ENCODE measurements at places on chromosomes 6 and 20.

DNA sequence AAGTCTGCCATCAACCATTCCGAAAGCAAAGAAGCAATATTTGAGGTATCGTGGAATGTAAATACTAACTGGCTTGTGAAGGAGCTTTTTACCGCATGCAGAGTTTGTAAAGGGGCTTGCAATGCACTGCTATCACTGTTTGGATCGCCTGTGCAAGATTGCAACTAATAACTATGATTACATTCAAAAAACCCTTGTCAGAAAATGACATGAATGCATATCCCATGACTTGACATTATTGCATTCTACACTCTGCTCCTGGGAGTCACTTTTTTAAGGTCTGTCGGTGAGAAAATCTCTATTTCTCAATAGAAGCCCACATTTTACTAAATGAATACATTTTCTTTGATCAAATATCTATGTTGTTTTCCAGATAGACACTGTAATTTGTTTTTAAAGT is 335.4 kb upstream of the SPTLC3 start:
- H3K36me3 ChIP-seq: no peaks in the 10 kb centered on the region
- no peaks in the 10 kb centered on the region for H3K4me1 ChIP-seq
- H3K4me3 ChIP-seq: no peak overlapping the region
- no peaks in the 10 kb centered on the region for H3K27me3 ChIP-seq
- no peak overlapping the region for H3K27ac ChIP-seq

- H3K4me3 ChIP-seq: no peak overlapping the region
- no peaks in the 10 kb centered on the region for H3K27me3 ChIP-seq
- H3K4me1 ChIP-seq: no peaks in the 10 kb centered on the region
- H3K36me3 ChIP-seq: no peaks in the 10 kb centered on the region
- no peak for DNase-seq
Observed at GRCh38 chr6:38371881-38372280, 267.8 kb downstream of the BTBD9 start.

DNA sequence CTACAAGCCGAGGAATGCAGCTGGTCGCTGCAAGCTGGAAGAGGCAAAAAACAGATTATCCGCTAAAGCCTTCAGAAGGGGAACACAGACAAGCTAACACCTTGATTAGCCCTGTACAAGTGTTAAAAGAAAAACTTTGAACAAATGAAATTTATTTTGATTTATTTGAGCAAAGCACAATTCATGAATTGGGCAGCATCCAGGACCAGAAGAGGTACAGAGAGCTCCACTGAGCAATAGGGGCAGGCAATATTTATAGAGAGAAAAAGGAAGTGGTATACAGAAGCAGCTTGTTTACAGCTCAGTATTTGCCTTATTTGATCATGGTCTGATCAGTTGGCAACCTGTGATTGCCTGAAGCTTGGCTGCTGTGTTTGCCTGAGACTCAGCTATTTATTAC is 17.6 kb downstream of the HLA-DOB start:
- no peak overlapping the region for H3K4me3 ChIP-seq
- H3K36me3 ChIP-seq: no peaks in the 10 kb centered on the region
- H3K27ac ChIP-seq: no peak overlapping the region
- peaks cover 36% of the 10 kb centered on the region for H3K27me3 ChIP-seq
- no peak for DNase-seq

- no peaks in the 10 kb centered on the region for H3K36me3 ChIP-seq
- H3K27ac ChIP-seq: no peak overlapping the region
- H3K4me3 ChIP-seq: no peak overlapping the region
Observed at GRCh38 chr6:20085817-20086216, 126.5 kb downstream of the MBOAT1 start.

- no peak for DNase-seq
- no peaks in the 10 kb centered on the region for H3K27me3 ChIP-seq
- H3K4me3 ChIP-seq: no peak overlapping the region
Observed at GRCh38 chr6:72841195-72841594, 219.3 kb downstream of the KCNQ5 start.

DNA sequence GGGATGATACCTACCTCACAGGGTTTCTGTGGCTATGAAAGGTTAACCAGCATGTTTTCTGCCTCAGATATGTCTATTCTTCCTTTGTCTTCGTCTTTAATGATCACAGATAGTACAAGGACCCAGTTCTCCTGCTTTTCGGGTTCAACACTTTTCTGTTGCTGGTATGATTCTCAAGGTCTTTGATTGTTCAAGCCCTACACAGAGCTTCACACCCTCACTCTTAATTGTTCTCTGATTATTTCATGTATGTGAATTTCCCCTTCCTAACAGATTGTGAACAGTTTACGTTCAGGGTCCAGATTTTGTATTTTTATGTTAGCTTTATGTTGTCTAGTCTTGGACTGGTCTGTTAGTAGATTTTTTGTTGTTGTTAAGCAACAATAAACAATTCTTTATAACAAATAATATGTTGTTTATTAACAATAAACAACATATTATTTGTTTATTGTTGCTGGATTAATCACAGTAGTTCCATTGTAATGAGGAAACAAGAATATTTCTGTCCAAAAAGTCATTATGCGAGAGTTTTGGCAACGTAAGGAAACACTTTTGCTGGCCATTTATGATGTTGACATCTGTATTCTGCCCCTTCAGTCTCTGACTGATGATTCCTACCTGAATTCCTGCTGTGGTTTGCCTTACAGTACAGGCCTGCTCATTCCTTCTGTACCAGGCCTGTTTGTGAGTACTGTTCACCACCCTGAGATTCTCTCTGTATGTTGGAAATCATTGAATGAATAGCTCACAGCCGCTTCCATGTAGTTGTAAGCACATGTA is 27.2 kb upstream of the TULP4 start:
- no peak for DNase-seq
- H3K27ac ChIP-seq: no peak overlapping the region
- no peaks in the 10 kb centered on the region for H3K36me3 ChIP-seq

- H3K4me1 ChIP-seq: no peaks in the 10 kb centered on the region
- no peak overlapping the region for H3K27ac ChIP-seq
- DNase-seq: no peak
- no peaks in the 10 kb centered on the region for H3K27me3 ChIP-seq
- H3K4me3 ChIP-seq: no peak overlapping the region
Observed at GRCh38 chr20:12914804-12915203, 94.0 kb upstream of the SPTLC3 start.

- DNase-seq: peak; percentile 91
- peaks cover 5% of the 10 kb centered on the region for H3K4me1 ChIP-seq
- peak within 1 kb of the TSS; percentile 51 for H3K27ac ChIP-seq
- no peaks in the 10 kb centered on the region for H3K36me3 ChIP-seq
Observed at GRCh38 chr6:34236443-34237315, at the start of gene HMGA1. HMGA1 (plus strand) TSS chr6:34236873; CDS start chr6:34240781, 3,908 bp downstream.

- H3K27ac ChIP-seq: peak overlapping the region; percentile 65
- H3K27me3 ChIP-seq: no peaks in the 10 kb centered on the region
- peak; percentile 88 for DNase-seq
- no peak overlapping the region for H3K4me3 ChIP-seq
- H3K4me1 ChIP-seq: peaks cover 25% of the 10 kb centered on the region
Observed at GRCh38 chr6:33375143-33375671, 16.4 kb upstream of the KIFC1 start.

DNA sequence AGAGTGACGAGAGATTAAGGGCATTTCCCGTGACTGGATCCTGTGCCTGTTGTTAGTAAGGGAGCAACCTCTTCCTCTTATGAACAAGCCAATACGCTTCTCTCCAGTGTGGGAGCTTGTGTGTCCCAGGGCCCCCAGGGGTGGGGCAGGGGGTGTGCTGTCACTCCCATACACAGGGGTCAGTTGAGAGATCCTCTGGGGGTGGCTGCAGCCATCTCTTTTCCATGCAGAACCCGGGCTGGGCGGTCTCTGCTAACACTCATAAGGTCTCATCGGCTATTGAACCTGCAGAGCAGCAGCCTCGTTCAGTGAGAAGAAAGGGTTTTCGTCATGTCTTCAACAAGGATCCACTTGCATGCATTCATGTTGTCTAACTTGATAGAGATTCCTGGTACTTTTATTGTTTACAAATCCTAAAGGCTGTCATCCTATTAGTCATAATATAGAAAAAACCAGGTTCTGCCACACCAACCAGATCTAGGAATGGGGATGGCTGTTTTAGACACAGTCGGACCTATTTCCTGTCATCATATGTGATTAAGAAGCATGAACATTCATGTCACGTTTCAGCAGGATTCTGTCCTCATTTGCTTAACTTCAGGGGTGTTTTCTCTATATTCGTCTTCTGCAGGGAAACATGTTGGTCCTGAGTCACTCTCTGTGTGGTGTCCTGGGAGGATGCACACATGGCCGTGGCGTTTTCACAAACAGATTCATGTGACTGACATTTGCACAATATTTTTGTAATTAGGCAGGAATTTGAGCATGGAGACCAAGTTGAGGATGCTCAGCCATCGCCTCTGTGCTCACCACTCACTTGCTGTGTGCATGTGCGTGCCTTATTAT is 13.3 kb upstream of the THBS2 start:
- no peak for DNase-seq
- no peak overlapping the region for H3K27ac ChIP-seq
- H3K36me3 ChIP-seq: no peaks in the 10 kb centered on the region

DNA sequence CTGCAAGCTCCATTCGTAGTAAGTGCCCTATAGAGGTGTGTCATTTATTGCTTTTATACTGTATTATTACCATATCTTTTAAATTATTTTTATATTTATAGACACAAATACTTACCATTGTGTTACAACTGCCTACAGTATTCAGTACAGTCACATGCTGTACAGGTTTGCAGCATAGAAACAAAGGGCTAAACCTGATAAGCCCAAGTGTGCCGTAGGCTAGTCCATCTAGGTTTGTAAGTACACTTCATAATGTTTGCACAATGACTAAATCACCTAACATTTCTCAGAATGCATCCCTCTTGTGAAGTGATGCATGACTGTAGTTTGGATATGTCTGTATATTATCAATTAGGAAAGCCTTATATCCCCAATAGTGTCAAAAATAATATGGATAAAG is 122.8 kb downstream of the CLVS2 start:
- H3K4me1 ChIP-seq: no peaks in the 10 kb centered on the region
- no peaks in the 10 kb centered on the region for H3K27me3 ChIP-seq
- no peak overlapping the region for H3K27ac ChIP-seq
- no peak for DNase-seq
- no peaks in the 10 kb centered on the region for H3K36me3 ChIP-seq

DNA sequence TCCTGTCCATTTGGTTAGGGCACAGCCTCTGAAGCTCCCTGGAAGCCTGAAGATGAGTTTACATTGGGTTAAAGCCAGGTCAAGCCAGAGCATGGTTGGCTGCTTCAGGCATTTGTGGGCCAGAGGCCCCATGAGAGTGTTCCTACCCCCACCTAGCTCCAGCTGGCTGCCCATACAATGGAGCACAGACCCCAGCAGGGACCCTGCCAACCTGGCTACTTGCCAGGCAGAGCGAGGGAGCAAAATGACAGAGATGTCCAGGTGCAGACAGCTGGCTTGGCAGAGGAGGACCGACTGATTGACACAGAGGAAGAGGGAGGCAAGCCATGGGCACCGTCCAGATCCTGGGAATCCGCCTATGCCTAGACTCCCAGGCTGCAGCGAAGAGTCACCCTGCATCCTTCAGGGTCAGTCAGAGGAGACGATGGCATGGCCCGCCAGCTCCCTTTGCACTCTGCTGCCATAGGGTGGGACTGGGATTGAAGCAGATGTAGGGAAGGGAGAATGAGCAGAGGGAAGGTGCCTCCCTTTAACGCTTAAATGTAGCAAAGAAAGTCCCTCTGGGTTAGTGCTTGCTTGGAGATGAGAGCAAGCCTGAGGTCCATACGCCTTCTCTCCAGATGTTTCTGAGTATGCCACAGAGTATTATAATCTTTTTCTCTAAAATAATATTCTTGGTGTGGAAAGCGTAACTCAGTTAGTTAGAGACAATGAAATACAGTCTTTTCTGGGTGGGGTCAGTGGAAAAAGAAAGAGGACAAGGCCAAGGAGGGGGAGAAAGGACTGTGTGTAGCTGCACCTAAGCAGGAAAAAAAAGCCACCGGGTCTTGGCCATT is 77.6 kb upstream of the FYN start:
- H3K27ac ChIP-seq: no peak overlapping the region
- H3K4me3 ChIP-seq: no peak overlapping the region
- no peaks in the 10 kb centered on the region for H3K36me3 ChIP-seq
- DNase-seq: no peak
- H3K4me1 ChIP-seq: no peaks in the 10 kb centered on the region
- H3K27me3 ChIP-seq: no peaks in the 10 kb centered on the region

GRCh38 chr20:3470627-3471396 is at the start of gene ATRN:
ATRN (plus strand) TSS chr20:3471018; CDS start chr20:3471108, 90 bp downstream.
- no peaks in the 10 kb centered on the region for H3K27me3 ChIP-seq
- DNase-seq: peak; percentile 91
- H3K4me1 ChIP-seq: peaks cover 25% of the 10 kb centered on the region
- H3K27ac ChIP-seq: peak within 1 kb of the TSS; percentile 93
- H3K4me3 ChIP-seq: peak within 1 kb of the TSS; percentile 92
- H3K36me3 ChIP-seq: no peaks in the 10 kb centered on the region

DNA sequence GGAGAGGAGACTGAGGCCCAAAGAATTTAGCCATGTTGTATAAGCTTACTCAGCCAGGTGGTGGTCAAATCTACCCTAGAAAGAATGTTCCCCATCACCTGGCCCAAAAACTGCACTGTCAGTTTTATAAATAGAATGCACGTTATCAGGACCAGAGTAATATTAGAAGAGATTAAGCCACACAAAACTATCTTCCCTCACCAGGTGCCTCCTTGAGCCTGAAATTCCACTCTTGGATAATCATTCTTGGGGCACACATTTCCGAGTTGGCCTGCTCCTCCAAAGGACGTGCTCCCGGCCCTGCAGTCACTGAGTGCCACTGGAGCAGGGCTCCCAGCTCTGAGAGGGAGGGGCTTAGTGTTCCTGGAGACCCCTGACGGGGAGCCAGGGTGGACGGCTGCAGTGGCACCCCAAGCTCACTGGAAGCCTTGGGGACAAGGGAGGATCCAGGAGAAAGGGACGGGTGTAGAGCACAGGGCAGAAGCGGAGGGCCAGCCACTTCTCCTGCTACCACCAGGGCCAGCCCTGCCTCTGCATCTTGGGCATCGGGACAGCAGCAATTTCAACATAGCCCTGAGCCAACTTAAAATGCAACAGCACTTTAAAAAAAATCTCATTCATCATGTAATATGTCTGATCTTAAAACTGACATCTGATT is 160.8 kb upstream of the QKI start:
- H3K27me3 ChIP-seq: no peaks in the 10 kb centered on the region
- H3K36me3 ChIP-seq: no peaks in the 10 kb centered on the region
- no peak overlapping the region for H3K4me3 ChIP-seq
- no peaks in the 10 kb centered on the region for H3K4me1 ChIP-seq
- no peak for DNase-seq

- no peaks in the 10 kb centered on the region for H3K36me3 ChIP-seq
- H3K27me3 ChIP-seq: no peaks in the 10 kb centered on the region
- no peak overlapping the region for H3K4me3 ChIP-seq
- no peak for DNase-seq
Observed at GRCh38 chr6:148272597-148272996, 70.0 kb upstream of the SASH1 start.

All from adrenal gland (tissue), 19 donors.